ENCODE measurements at places on chromosomes 4 and X. TPM values are rescaled to one million over a fixed set of nuclear protein-coding genes. Genes with fewer than 3 reads are reported as not detected.

EBP gene
- total RNA-seq = 66.0 TPM

HMX1 gene
- total RNA-seq = not detected

DCLK2 gene
- total RNA-seq = 7.8 TPM

DNA sequence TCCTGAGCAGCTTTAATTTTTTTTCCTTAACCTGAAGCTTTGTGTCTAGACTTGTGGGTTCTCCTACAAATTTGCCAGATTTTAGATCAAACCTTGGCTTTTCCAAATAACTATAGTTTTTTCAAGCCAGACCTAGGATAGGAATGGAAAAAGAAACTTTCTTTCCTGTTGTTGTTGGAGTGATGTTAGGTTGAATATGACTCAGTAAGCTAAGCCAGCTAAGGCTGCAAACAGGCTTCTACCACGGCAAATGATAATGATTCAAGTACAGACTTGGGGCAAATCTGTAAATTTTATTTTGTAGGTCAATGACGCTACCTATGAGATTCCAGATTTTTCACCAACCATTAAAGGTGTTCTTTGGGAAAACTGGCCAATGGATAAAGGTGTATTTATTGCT, 45.6 kb downstream of the WDR19 start:
- H3K4me3 ChIP-seq = no peak overlapping the region
- no peak overlapping the region for H3K27ac ChIP-seq
- H3K36me3 ChIP-seq = no peaks in the 10 kb centered on the region
- H3K27me3 ChIP-seq = no peaks in the 10 kb centered on the region

GRCh38 chr4:78061939-78062570, 4.9 kb downstream of the FRAS1 start:
- no peak for DNase-seq
- no peak overlapping the region for H3K4me3 ChIP-seq
- no peaks in the 10 kb centered on the region for H3K36me3 ChIP-seq
- peaks cover 8% of the 10 kb centered on the region for H3K27me3 ChIP-seq
- peaks cover 17% of the 10 kb centered on the region for H3K4me1 ChIP-seq

DNA sequence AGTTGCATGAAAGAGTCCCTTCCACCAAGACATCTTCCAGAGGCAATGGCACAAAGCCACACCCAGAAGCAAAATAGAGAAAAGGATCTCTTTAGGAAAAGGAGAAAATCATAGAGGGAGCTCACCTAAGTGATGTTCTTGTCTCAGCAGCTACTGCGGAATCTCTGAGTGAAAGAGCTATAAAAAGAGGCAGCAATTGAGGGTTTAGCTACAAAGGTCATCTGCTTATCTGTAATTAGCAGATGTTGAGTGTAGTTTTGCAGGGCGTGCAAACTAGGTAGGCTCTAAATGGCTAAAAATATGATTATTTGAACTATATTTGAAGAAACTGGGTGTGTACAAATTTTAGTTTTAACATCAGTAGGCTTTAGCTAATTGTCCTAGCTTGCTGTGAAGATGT, 276.0 kb downstream of the HS3ST1 start:
- H3K4me1 ChIP-seq = no peaks in the 10 kb centered on the region
- no peaks in the 10 kb centered on the region for H3K36me3 ChIP-seq
- DNase-seq = no peak
- no peak overlapping the region for H3K27ac ChIP-seq
- no peak overlapping the region for H3K4me3 ChIP-seq

DNA sequence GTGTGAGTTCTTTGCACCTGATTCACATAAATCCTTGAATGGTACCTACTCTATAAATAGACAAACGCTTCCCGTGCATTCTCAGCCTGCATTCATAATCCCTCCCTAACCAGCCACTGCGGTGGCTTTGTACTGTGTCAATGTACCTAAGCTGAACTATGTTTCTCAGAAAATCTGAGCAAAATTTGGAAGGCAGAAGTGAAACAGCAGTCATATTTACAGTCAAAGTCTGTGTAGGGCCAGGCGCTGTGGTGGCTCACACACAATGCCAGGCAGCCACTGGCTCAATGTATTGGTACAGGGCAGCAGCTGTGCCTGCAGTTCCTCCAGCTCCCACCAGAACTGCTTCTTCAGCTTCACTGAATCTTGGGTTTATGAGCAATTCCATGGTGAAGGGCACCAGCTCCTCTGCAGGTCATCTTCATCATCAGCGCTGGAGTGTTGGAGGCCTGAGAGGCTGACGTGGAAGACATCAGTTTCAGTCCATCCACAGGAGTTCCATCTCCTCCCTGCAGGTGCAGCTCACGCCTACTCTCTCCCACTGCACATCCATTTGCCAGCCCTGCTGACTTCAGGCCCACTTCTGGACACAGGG, 32.3 kb upstream of the IRF2 start:
- peak overlapping the region; percentile 48 for H3K27ac ChIP-seq
- H3K27me3 ChIP-seq = no peaks in the 10 kb centered on the region
- peaks cover 8% of the 10 kb centered on the region for H3K4me1 ChIP-seq
- H3K36me3 ChIP-seq = no peaks in the 10 kb centered on the region

GRCh38 chr4:25889589-25890503, 24.2 kb upstream of the SMIM20 start:
- DNase-seq = no peak
- peaks cover 18% of the 10 kb centered on the region for H3K4me1 ChIP-seq
- no peaks in the 10 kb centered on the region for H3K36me3 ChIP-seq
- H3K27ac ChIP-seq = no peak overlapping the region

- H3K36me3 ChIP-seq = no peaks in the 10 kb centered on the region
- H3K4me1 ChIP-seq = no peaks in the 10 kb centered on the region
- no peaks in the 10 kb centered on the region for H3K27me3 ChIP-seq
- no peak for DNase-seq
- no peak overlapping the region for H3K4me3 ChIP-seq
- H3K27ac ChIP-seq = no peak overlapping the region
Measured at GRCh38 chr4:28010577-28011240, 1150.1 kb downstream of the STIM2 start.

DNA sequence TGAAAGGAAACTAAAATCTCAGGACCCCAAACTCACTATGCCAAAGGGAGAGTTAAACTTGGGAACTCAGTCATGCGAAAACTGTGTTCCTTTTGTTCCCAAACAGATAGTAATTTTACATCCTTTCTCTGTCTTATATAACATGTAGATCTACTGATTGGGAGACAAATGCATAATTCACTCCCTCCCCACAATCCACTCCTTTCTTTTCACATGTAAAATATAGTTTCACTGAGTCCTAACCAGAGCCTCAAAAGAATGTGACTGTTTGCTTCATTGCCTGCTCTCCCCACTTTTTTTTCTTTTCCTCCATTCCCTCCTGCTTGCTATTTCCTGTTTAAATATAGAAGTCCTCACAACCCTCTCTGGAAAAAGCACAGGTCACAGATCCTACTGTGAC, 699.3 kb upstream of the ADGRL3 start:
- no peak overlapping the region for H3K4me3 ChIP-seq
- no peaks in the 10 kb centered on the region for H3K27me3 ChIP-seq
- H3K4me1 ChIP-seq = peaks cover 5% of the 10 kb centered on the region
- H3K36me3 ChIP-seq = no peaks in the 10 kb centered on the region

- no peak overlapping the region for H3K4me3 ChIP-seq
- no peaks in the 10 kb centered on the region for H3K4me1 ChIP-seq
- DNase-seq = no peak
- H3K36me3 ChIP-seq = no peaks in the 10 kb centered on the region
Measured at GRCh38 chr4:153326513-153326912, 18.0 kb upstream of the MND1 start.

- peak overlapping the region; percentile 10 for H3K4me3 ChIP-seq
- H3K27me3 ChIP-seq = peaks cover 3% of the 10 kb centered on the region
- H3K27ac ChIP-seq = peak overlapping the region; percentile 84
- peaks cover 40% of the 10 kb centered on the region for H3K36me3 ChIP-seq
Measured at GRCh38 chr4:185343726-185344581, 51.8 kb downstream of the LRP2BP start.

- H3K4me3 ChIP-seq = no peak overlapping the region
- H3K4me1 ChIP-seq = no peaks in the 10 kb centered on the region
- H3K27me3 ChIP-seq = peaks cover 2% of the 10 kb centered on the region
- DNase-seq = no peak
- no peaks in the 10 kb centered on the region for H3K36me3 ChIP-seq
Measured at GRCh38 chr4:22315628-22316027, 200.2 kb downstream of the ADGRA3 start.

DNA sequence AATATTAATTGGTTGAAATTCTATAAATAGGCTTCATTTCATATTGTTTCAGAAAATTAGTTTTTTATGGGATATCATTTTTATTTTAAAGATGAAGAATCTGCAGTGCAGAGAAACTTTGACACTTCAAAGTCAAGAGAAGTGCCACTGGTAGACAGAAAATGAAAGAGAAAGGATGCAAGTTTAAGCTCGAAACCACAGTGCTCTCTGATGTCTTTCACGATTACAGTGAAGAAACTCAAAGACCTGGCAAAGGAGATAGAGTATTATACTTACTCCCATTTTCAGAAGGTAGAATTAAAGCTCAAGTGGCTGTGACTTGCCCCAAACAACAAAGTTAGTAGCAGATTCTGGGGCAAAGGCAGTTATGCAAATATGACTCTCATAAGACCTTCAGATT, 745.4 kb downstream of the TECRL start:
- no peak overlapping the region for H3K27ac ChIP-seq
- H3K27me3 ChIP-seq = no peaks in the 10 kb centered on the region
- no peak overlapping the region for H3K4me3 ChIP-seq
- DNase-seq = no peak
- no peaks in the 10 kb centered on the region for H3K4me1 ChIP-seq

- peaks cover 2% of the 10 kb centered on the region for H3K27me3 ChIP-seq
- no peak overlapping the region for H3K27ac ChIP-seq
- no peaks in the 10 kb centered on the region for H3K36me3 ChIP-seq
- DNase-seq = no peak
Measured at GRCh38 chr4:15024386-15024785, 22.1 kb downstream of the CPEB2 start.

DNA sequence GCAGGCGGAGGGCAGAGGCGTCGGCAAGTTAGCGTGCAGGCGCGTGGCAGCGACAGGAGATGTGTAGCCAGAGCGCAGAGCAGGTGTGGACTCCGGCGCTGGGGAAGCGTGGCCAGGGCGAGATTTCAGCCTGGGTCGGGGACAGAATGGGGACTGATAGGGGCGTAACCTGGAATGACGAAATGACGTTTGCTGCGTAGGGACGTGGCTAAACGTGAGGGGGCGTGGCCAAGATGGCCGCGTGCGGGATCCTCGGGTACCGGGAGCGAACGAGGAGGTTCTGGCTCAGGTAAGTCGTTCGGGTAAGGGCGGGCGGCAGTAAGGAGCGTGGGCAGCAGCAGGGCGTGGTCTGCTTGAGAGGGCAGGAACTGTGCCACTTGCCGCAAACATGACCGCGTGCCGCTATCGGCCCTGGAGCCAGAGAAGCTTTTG, 10.9 kb upstream of the CLTRN start:
- H3K36me3 ChIP-seq = peaks cover 6% of the 10 kb centered on the region
- no peak overlapping the region for H3K27ac ChIP-seq
- H3K4me3 ChIP-seq = no peak overlapping the region
- H3K4me1 ChIP-seq = peaks cover 19% of the 10 kb centered on the region

GRCh38 chrX:109619771-109620170, 5.2 kb downstream of the KCNE5 start:
- H3K4me3 ChIP-seq = no peak overlapping the region
- no peaks in the 10 kb centered on the region for H3K36me3 ChIP-seq
- peaks cover 2% of the 10 kb centered on the region for H3K4me1 ChIP-seq
- DNase-seq = no peak
- H3K27me3 ChIP-seq = peaks cover 4% of the 10 kb centered on the region

DNA sequence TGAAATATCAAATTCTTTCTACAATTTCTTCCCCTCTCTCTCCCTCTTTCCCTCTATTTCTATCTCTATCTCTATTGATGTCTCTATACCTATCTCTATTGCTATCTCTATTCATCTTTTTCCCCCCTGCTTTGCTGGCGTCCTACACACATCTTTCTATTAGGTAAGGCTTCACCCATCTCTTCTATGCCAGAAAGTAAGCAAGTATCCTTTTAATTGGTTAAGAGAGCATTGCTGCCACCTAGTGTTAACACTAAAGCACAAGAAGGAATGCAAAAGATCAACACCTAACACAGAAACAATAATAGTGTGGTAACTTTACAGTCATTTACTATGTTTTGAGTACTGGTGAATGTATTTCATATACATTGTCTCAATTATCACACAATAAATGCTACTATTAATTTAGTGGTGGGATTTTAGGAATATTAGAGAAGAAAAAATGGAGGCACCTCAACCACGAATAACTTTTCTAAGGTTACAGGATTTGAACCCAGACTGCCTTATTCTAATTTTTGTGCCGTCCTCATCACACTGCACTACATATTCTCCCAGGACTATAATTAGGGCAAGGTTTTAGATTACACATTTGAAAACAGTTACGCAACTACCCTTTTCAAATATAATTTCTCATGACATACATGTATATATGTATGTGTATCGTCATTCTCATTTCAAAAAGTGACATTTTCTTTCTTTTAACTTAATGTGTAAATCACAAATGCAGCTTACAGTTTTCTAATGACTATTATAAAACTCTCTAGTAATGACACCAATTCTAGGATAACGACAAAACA, 3.7 kb upstream of the C4orf36 start:
- DNase-seq = peak; percentile 21
- H3K27ac ChIP-seq = no peak overlapping the region
- no peak overlapping the region for H3K4me3 ChIP-seq
- H3K4me1 ChIP-seq = peaks cover 3% of the 10 kb centered on the region

GRCh38 chr4:184983672-184984356, 34.5 kb upstream of the HELT start:
- no peak overlapping the region for H3K4me3 ChIP-seq
- H3K36me3 ChIP-seq = peaks cover 5% of the 10 kb centered on the region
- H3K27ac ChIP-seq = no peak overlapping the region

DNA sequence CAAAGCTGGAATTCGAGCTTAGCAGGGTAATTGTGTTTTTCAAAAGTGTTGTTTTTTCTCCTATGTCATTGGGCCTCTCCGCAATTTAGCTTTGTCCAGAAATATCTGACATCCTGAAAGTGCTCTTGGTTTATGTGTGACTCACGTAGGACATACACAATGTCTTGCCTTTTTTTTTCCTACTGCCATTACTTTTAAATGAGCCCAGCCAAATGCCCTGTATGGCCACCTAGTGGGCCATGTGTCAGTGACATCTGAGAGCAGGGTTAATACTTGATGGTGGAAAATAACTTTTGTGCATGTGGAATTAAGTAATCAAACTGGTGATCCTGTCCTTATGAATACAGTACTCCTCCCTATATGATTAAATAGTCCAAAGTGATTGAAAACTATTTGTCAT, 1411.1 kb upstream of the TENM3 start:
- no peak for DNase-seq
- H3K4me1 ChIP-seq = peaks cover 24% of the 10 kb centered on the region
- H3K27me3 ChIP-seq = no peaks in the 10 kb centered on the region
- H3K27ac ChIP-seq = no peak overlapping the region

DNA sequence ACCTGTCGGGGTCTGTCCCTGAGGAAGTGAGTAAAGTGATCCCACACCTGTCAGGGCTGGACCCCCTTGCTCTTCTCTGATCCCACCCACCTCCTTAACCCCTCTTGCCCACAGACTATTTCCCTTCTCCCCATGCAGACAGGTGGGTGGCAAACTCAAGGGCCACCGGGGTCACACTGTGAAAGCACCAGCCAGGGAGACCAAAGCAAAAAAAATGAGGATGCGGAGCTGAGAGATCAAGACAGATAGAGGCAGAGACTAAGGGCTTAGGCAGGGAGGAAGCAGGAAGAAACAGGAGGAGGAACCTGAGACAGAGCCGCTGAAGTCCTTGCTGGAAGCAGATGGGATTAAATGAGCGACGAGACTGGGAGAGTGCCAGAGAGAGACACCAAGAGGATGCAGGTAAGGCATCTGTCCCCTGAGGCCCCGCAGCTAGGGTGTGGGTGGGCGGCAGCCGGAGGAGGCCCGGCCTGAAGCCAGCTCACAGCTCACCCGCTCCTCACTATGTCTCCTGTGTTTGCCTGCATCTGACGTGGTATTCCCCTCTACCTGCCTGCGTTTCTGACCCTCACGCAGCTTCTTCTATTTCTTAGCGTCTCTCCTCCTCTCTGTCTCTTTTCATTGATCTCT, 7.2 kb downstream of the TIMM17B start:
- DNase-seq = no peak
- H3K36me3 ChIP-seq = peaks cover 7% of the 10 kb centered on the region
- H3K4me3 ChIP-seq = peak overlapping the region; percentile 87
- peaks cover 8% of the 10 kb centered on the region for H3K4me1 ChIP-seq
